ENCODE measurements at places on chromosomes 11 and 22.

DNA sequence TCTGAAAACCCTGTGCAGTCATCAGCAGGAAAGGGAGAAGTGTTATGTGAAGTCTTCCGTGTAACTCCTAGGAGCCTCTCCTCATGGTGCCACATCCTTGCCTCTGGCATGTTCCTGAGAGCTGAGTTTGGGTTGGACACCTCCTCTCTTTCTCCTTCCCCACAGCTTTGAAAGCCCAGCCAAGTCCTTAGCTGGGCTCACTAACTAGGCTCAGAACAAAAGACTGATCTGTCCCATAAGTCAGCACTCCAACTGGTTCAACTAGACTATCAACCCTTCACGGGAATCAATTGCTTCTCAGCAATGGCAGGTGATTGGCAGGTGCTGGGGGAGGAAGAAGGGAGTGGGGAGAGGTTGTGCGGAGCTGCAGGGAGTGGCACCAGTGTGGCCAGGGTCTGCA lies 509.9 kb upstream of the B3GAT1 start:
- DNase-seq: no peak

DNA sequence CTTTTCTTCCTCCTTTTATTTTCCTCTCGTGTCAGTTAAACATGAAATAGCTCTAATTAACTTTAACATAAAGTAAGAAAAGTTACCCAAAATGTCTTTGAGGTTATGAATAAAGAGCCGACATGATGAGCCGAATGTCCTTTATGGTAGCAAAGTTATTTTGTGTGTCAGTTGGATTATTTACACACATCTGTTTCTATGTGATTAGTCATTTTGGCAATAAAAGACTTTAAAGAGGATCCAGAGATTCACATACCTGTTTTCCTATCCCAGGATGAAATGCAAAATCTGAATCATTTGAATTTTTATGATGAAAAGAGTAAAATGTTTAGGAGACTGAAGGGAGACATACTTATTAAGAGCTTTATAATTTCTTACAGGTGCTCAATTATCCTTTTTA lies 34.0 kb upstream of the TECTA start:
- no peak for DNase-seq

GRCh38 chr22:26494506-26494905 lies 10.8 kb downstream of the SRRD start:
- DNase-seq: no peak

GRCh38 chr11:83692675-83693074 lies 406.5 kb upstream of the CCDC90B start:
- no peak for DNase-seq

- no peak for DNase-seq
Measured at GRCh38 chr11:86698639-86699038, 26.2 kb upstream of the ME3 start.

DNA sequence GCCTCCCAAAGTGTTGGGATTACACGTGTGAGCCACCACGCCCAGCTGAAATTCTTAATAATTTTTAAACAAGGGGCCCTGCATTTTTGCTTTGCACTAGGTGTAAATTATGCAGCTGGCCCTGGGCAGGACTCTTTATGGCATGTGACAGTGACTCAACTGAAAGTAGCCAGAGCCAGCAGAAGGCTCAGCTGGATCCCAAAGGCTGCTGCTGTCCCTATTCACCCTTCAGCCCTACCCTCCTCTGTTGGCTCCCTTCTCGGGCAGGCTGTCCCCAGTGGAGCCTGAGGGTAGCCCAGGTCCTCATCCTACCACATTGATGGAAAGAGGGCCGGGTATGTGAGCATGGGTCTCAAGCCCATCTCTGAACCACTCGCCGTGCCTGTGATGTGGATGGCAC lies 45.6 kb downstream of the CD82 start:
- DNase-seq: peak; percentile 56

DNA sequence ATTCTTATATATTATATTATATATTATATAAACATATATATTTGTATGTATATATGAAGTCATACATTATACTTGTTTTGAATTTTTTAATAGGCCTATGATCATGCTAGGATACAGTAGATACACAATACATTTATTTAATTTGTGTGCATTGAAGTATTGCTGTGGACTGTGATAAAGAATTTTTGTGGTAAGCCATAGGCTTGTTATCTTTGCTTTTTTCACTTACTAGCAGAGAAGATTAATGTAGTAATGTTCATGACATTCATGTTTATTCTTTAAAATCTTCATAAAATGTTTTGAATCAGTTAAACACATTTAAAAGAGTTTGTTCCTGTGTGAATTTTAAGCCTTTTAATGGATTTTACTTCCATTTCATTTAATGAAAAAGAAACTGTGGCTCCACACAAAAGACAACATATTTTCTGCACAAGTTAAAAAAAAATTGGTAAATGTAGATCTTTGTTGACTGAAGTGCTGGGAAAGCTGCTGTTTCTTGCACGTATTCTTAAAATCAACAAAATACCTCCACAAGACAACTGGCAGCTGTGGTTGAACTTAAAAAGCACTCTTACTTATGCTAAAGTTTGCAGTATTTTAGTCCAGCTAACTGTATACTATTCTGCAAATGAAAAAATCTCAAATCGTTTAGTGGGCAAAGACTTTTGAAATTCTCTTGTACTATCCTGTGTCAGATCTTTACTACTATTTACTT lies 156.2 kb downstream of the TMEM135 start:
- DNase-seq: no peak

GRCh38 chr22:20420157-20420842 lies 17.3 kb downstream of the SCARF2 start:
- DNase-seq: no peak

GRCh38 chr11:34564406-34564805 lies 50.8 kb upstream of the ELF5 start:
- peak; percentile 59 for DNase-seq

DNA sequence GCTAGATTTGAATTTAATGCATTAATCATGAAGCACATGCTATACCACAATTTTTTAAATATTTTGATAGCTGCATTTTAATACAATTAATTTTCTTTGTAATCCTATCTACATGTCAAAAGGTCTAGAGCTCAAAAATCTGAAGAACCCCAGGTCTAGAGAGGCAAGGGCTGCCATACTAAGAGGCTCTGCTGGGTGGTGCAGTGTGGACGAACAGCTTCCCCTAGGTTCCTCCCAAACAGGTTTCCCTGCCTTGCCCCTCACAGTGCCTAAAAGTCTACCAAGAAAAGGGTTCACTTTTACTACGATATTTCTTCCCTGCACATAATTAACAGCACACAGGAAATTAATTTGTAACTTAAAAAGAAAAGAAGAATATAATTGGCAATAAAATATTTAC lies 681.1 kb downstream of the OPCML start:
- no peak for DNase-seq

DNA sequence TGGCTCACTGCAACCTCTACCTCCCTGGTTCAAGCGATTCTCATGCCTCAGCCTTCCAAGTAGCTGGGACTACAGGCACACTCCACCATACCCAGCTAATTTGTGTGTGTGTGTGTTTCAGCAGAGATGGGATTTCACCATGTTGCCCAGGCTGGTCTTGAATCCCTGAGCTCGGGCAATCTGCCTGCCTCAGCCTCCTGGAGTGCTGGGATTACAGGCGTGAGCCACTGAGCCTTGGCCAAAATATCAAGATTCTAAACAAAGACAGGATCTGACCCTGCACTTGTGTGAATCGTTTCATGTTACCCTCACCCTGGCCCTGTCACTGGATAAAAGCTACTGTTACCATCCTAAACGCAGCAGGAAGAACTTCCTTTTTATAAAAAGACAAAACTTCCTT lies 15.6 kb upstream of the THY1 start:
- DNase-seq: no peak

DNA sequence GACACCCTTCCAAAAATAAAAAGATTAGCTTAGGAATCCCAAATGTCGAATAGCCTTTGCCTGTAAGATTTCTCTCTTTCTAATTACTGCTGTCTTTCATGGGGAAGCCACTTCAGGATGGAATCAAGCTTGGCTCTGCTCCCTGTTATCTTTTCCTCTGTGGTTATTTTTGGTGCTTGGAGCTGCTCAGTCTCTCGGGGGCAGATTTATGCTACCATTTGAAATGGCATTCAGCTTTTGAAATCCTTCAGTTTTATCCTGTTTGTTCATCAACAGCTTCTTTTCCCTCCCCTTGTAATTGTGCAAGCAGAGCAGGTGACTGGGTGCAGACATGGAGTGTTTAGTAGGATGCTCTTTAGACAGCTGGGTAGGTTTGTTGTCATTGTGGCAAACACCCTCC lies 111.0 kb downstream of the DBX1 start:
- no peak for DNase-seq

DNA sequence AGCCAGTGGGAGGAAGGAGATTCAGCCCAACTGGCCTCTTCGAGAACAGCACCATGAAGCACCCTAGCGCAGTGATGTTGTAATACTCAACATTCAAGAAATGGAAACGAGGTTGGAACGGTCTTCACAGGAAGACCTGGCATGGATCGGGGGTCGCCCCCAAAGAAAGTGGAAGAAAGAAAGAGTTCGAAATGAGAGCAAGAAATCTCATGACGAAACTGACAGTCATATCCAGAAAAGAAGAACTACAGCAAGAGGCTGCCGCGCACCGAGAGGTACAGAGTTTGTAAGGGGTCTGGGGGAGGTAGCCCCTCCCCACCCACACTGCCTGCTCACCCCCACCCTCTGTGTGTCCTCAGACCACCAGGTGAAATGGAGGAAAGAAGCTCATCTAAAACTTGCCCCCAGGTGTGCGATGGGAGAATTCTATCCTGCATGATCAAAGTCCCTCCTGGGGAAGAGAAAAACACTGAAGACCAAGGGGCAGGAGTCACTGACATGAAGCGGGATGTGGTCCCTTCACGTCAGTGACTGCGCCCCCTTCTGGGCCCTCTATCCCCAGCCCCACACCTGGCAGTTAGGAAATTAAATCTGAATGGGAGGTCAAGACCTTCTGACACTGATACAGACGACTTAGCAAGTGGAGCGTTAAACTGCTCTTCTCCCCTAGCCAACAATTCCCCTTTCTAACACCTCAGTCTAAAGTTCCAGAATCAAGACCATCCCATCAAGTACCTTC lies 52.9 kb upstream of the SPATA19 start:
- DNase-seq: no peak

DNA sequence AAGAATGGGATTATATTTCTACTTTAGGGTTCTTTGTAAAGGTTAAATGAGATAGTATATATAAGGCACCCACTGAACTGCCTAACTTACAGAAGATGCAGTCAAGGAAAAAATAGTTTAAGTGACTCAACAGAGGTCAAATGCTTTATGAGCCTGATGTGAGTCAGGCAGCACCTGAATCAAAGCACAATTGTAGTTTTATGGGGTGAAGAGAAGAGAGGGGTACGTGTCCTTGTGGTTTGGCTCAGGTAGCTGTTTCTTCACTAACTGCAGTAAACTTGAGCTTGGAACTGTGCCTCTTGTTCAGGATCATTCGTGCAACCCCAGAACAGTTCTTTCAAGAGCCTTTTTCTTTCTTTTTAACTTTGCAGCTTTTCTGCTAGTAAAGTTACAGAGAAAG lies 125.2 kb upstream of the SPON1 start:
- DNase-seq: no peak

GRCh38 chr11:133383201-133383600 lies 149.1 kb downstream of the OPCML start:
- no peak for DNase-seq

GRCh38 chr11:117045196-117045595 lies 53.0 kb downstream of the SIK3 start:
- peak; percentile 12 for DNase-seq

- DNase-seq: no peak
Measured at GRCh38 chr11:69702239-69702691, 1.6 kb downstream of the FGF19 start.

DNA sequence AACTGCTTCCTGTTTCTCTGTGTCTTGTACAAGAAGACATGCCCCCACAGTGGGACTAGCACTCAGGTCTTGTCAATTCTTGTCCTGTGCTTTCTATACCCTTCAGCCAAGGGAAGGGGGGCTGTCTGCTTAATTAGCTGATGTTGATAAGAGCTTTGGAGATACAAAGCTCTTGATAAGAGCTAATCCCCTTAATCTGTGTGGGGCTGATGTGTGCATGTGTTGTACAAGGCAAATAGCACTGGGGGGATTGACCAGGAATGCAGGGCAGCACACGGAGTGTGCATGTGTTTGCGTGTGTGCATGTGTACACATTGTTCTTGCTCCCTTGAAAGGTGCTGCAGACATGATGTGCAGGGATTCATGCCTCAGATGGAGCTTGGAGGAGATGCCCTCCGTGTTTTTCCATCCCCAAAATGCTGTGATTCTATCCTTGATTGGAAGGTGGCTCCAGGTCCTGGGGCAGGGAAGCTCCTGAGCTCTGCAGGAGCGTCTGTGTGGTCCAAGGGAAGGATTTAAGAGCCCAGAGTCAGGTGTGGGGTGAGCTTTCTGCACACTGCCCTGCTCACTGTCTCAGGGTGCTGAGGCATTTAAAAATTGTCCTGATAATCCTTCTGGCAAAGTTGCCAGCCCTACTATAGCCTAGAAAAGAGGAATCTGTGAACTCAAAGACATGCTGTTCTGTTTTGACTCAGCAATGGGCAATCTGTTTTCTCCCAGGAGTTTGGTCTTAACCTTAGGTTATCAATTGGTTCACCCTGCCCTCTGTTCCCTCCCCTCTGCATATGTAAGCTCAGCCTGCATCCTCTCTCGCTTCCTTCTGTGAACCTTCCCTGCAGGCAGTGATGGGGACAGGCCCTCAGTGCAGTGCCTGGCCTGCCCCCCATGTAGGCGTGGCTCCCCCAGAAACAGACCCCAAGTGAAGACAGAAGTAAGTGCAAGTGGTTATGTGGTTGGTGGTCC lies 102.0 kb downstream of the GRIK4 start:
- DNase-seq: no peak
